Activated CD4-positive, alpha-beta T cell treated with anti-CD3 and anti-CD28 coated beads, Interleukin-2, amount 50 U/mL, for 16 hours (primary cell): ENCODE measurements at places on chromosomes 3 and 15.

GRCh38 chr3:117404141-117404540 lies 694.6 kb downstream of the TUSC7 start:
- DNase-seq: no peak

DNA sequence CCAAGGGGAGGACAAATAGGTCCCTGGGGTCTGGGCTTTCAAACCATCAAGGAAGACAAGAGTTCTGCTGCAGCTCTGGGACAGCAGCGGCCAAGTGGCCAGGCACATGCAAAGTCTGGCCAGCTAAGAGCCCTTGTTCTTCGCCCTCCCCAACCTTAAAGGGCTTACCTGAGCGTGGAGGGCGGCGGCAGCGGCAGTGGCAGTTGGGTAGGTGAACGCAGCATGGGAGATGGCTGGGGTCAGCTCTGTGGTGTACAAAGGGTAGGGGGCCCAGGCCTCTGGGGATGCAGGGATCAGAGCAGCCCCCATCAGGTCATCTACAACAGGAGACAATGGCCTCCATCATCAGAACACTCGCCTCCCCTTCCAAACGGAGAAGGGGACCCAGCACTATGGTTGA lies 27.1 kb downstream of the RBPMS2 start:
- no peak for DNase-seq

DNA sequence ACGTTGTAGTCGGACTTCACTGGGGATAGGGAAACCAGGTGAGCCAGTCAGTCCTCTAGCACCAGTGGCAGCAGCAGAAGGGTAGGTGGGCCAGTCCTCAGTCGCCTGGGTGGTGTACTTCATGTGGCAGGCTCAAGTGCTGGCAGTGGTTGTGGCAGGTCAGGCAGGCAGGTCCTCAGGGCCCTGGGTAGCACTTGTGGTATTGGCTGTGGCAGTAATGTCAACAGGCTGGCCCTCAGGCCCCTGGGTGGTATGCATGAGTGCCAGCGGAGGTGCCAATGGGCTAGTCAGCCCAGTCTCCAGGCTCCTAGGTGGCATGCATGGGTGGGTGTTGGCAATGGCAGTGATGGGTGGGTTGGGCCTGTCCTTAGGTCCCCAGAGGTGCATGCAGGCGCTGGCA lies 40.6 kb downstream of the FAIM start:
- no peak for DNase-seq

GRCh38 chr15:100256101-100256969 lies 85.4 kb downstream of the ADAMTS17 start:
- DNase-seq: no peak

DNA sequence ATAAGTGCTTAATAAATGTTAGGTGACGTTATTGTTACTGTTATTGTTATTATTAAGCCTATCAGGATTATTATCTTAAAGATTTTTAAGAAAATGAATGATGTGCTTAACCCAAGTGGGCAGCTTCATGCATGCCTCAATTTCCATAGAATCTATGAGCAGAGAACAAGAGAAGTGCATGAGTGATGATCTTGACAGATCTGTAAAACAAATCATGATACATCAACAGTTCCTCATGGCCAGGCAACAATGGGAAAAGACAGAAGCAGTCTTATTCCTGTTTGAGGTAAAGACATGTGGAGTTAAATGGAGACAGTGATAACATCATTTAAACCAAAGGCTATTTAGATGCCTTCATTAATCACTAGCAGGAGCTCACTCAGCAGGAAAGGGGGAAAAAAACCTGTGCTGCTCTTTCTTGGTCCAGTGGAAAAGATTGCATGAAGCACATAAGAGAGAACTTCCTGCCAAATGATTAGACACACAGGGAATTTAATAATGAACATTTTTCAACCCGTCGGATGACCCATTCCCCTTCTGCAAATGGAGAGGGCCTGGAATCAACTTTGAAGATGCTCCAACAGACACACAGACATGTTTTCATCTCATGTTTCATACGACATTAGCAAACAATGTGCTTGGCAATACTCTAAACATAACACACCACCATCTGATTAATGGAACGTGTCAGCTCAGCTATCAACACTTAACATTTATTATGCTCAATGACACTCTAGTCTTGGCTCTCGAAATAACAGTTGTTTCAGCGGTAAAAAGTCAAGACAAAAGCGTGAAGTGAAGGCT lies 212.2 kb upstream of the LRRN1 start:
- no peak for DNase-seq

- no peak for DNase-seq
Observed at GRCh38 chr15:47756872-47757271, 39.6 kb downstream of the SEMA6D start.

GRCh38 chr15:29470311-29470710 lies 200.7 kb upstream of the NSMCE3 start:
- no peak for DNase-seq

DNA sequence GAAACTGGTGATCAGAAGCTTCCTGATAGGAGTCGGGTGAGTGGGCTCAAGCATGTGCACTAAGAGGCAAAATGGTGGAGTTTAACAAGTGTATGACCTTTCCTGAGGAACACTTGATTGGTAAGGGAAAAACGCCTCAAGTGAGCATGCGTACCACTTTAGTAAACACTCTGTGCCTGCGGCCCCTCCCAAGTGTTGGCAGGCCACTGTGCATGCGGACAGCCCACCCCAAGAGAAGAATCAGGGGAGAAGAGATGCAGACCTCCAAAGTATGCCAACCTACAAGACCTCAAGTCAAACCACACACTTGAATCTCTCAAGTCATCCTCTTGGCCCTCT lies 122.3 kb downstream of the CTNNB1 start:
- no peak for DNase-seq

DNA sequence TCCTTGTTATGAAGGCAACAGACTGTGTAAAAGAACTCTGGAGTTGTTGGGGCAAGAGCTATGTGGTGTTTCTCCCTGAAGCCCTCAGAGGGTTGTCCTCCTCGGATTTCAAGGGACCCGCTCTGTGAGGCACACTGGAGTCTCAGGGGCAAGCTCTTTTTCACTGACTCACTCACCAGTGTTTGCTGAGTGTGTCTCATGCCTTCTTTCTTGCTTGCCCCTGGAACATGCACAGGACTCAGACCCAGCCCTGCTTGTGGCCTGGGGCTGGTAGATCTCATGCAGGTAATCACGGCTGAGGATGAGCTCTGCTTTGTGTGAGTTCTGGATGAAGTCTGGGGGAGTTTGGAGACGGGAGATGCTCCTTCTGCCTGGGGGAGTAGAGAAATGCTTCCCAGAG lies 93.7 kb downstream of the CACNA1D start:
- no peak for DNase-seq

- DNase-seq: no peak
Observed at GRCh38 chr15:49620199-49620598, 419 bp downstream of the FAM227B start.

DNA sequence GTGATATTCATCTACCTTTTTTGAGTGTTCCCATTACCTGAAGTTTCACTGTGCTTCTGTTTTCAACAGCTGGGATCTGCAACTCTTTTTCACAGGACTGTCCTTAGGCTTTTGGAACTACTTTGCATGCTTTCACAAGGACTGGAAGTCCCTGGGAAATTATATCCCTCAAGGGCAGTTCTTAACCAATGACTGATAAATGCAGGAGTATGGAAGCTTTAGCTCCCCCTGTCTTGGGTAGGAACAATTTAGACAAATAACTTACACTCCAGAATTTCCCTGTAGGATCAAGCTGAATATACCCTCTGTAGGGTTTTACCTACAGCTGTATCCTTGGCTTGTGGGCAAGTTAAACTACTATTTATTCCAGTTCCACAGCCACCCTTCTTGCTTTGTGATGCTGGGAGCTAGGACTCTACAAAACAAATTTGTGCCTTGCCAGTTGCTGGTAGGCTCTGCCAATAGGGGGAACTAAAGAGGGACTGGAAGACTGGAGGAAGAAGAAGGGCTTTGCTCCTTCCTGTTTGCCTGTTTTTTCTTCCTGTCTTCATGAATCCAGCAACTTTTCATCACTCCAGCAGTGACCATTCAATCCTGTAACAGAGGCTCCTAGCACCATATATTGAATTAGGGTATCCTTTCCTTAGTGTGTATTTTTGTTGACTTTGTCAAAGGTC lies 6.8 kb upstream of the ZNF280D start:
- DNase-seq: no peak
